ENCODE measurements at places on chromosomes 12 and 14. TPM values are rescaled to one million over a fixed set of nuclear protein-coding genes. Genes with fewer than 3 reads are reported as not detected.

GRCh38 chr12:76879710-76880518 is 1.1 kb upstream of the CSRP2 start:
- DNase-seq, result no peak

DNA sequence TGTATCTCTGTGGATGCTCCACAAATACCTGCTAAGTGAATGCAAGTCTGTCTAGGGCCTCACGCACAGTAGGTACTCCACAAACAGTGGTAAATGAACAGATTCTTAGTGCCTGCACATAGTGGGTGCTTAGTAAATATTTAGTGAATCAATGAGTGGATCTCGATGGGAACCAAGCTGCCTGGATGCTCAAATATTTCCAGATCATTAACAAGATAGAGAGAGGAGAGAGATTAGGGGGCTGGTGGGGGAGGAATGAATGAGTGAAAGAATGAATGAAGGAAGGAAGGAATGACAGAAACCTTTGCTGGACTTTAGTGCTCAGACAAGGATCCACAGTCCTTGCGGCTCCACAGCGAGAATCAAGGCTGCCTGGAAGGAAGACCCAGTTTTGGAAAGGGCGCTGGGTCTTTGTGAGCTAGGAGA is 118.2 kb downstream of the SCARB1 start:
- DNase-seq, result no peak

DNA sequence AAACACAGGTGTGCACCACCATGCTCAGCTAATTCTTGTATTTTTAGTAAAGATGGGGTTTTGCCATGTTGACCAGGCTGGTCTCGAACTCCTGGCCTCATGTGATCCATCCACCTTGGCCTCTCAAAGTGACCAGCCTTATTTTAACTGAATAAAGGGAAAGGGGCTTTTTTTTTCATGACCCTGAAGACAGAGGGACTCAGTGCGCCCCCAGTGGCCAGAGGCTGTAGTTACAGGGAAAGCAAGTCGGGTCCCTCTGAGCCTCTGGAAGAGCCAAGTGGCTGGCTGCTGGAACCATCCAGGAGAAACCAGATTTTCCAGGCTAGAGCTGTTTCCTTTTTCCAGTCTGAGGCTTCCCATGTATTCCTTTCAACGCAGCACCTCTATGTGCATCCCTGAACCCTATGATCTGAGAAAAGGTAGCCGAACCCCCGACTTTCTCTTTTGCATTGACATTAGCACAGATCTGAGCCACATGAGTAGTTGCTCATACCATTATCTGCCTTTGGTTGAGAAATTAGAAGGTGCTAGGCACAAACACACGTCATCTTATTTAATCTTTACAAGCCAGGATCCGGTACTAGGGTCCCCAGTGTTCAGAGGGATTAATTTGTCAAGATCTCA is 342.7 kb downstream of the CACNA1C start:
- no peak for DNase-seq

DNA sequence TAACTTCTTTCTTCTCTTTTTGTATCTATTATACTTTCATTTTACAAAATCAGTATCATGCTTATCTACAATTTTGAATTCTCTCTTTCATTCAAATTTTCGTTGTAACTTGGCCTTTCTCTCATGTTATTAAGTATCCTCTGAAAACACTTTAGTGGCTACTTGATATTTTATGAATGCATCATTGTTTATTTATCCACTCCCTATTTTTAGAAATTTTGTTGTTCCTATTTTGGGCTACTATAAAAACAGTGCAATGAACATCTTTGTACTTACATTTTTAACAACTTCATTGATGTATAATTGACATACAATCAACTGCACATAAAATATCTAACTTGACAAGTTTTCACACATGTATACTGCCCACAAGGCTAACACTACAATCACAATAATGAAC is 44.0 kb upstream of the AMIGO2 start:
- DNase-seq, result no peak

DNA sequence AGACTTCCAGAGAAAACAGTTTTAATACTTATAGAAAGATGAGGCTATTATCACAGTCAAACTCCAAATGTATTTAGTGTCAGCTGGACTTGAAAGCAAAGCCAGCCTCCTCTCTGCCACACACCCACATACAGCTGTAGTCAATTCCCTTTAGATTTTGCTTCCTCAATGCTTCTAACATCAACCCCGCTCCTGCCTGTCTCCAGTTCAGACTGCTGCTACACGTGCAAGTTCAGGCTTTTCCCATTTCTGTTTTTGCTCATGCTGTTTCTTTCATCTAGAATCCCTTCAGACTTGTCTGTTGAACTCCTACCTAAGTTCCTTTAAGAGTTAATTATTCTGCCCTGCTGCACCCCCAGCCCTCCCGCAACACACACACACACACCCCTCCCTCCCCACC is 380.0 kb downstream of the KCNH5 start:
- DNase-seq, result no peak

GRCh38 chr12:89456565-89456964 is 68.0 kb downstream of the GALNT4 start:
- no peak for DNase-seq

DNA sequence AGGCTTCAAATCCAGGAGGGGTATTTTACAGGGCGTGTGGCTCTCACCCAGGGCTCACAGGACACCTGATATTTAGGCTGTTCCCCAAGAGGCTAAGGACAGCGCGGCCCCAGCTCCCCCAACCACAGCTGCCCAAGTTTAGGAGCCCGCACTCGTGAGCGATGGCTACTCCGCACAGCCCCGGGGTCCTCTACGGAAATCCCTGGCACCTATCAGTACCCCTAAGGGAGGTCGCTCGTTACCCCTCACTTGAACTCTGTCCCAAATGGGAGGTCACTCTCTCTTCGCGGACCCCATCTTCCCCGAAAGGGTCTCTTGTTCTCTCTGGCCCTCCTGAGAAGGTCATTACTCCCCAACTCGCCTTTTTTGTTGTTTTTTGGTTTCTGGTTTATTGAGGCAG is 708 bp upstream of the P2RX4 start:
- DNase-seq, result no peak

DNA sequence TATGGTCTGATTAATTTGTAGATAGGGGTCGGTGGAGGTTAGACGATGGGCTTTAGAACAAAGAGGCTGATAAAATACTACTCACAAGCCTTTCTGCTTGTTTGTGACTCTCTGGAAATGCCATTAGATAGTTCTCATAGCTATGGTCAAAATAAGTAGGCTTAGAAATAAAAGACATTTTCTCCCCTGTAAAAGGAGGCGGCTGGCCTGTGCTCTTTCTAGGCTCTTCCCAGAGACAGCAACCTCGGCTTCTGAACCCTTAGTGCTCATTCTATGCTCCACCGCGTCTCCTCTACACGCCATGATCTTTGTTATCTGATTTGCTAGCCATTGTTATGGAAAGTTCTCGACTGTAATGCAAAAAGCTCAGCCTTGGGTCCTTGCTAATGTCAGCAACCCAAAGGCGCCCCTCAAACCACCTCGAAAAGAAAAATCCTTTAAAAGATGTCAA is 64.5 kb downstream of the CRADD start:
- no peak for DNase-seq

AKAP5 gene
- 2.2 TPM for total RNA-seq

SLC6A13 gene
- 1.9 TPM for total RNA-seq

ATF7 gene
- total RNA-seq, result 39.4 TPM
